ENCODE measurements at places on chromosomes 6 and 20.

DNA sequence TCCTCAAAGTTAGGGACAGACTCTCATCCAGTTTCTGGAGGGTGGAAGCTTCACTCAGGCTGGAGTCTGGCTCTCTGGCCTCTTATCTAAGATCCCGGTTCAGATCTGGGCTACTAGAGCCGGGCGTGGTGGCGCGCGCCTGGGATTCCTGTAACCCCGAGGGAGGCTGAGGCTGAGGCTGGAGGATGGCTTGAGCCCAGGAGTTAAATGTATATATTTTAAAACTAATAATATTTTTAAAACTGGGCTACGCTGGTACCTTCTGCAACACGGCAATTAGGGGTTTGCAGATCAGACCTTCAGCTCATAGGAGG lies 710 bp upstream of the ZNF343 start:
- no peak for DNase-seq

DNA sequence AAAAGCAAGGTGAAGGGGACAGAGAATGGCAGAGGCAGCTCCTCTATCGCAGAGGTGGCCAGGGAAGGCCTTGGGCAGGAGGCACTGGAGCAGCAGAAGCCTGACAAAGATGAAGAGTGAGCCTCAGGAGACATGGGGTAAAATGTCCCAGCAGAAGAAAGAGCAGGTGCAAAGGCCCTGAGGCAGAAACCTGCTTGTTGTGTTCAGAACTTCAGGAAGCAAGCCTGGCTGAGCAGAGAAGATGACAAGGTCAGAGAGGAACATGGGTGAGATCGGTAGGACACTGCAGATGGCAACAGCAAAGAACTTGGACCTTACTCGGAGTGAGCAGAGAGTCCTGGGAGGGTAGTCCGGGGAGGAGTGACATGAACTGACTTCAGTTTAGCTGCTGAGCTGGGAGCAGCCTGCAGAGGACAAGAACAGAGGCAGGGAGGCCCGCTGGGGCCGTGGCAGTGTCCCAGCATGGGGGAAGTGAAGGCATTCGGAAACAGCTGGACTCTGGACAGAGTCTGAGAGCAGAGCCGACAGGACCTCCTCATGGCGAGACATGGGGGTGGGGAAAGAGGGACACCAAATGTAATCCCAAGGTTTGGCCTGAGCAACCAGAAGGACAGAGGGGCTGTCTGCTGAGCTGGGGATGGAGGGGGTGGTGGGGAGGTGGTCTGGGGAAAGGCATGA lies 106.3 kb downstream of the PREX1 start:
- no peak for DNase-seq

DNA sequence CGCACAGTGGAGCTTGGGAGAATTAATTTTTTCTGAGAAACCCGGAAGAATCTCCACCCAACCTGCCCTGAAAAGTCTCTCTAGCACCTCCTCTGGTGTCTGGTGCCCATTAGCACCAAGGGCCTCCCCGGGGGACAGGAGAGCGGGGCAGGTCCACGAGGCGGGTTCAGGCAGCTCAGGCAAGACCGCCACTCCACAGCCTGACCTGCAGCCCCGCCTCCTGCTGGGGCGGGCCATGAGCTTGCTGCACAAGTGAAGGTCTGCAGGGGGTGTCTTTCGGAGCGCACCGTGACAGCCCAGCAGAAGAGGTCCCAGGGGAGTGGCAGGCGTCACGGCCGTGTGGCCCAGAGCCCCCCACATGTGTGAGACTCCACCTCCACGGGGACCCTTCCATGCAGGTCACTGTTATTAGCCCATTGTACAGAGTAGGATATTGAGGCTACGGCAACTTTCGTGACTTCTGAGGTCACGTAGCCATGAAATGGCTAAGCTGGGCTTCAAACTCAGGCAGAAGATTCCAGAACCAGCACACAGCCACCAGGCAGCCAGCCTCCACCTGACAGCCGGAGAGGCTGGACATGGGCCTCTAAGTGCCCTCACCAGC lies 63.9 kb upstream of the SLCO4A1 start:
- no peak for DNase-seq

DNA sequence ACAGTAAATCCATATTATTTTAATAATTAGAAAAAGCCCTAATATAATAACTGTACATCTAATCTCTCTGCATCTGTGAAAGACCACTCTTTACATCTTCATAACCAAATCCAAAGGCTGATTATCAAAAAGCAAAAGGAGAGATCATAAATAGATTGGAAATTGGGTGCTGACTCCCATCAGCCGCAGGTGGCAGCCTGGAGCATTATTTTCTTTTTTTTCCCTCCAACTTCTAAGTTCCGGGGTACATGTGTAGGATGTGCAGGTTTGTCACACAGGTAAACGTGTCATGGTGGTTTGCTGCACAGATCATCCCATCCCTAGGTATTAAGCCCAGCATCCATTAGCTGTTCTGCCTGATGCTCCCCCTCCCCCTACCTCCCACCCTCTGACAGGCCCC lies 30.5 kb downstream of the LRP11 start:
- DNase-seq, result no peak

DNA sequence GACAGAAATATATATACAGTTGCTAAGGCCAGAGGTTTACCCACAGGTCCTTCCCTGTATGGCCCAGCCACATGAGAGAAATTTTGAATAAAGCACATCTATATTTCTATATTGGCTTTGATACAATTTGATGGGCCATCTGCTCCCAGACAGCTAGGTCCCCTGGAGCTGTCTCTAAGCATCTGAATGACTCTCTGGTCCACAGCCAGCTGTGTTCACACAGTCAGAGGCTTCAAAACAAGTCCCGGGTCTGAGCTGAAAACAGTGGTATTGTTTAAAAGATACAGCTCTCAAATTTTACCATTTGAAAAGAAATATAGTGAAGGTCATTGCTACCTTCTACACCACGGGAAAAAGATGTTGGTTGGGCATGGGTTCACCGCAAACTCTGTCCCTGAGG lies 161.1 kb downstream of the SLC35B3 start:
- DNase-seq, result no peak

GRCh38 chr6:126051791-126052190 lies 65.5 kb downstream of the TRMT11 start:
- DNase-seq, result no peak

DNA sequence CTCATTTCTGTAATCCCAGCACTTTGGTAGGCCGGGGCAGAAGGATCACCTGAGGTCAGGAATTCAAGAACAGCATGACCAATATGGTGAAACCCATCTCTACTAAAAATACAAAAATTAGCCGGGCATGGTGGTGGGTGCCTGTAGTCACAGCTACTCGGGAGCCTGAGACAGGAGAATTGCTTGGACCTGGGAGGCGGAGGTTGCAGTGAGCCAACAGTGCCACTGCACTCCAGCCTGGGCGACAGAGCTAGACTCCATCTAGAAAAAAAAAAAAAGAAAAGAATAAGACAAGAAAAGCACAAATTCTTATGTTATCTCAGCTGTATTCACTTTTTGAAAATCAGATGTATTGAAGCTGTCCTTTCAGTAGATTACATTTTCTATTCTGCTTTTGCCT lies 289.4 kb downstream of the GRIK2 start:
- no peak for DNase-seq

- DNase-seq, result no peak
Observed at GRCh38 chr20:20289331-20289730, 78.6 kb upstream of the INSM1 start.

DNA sequence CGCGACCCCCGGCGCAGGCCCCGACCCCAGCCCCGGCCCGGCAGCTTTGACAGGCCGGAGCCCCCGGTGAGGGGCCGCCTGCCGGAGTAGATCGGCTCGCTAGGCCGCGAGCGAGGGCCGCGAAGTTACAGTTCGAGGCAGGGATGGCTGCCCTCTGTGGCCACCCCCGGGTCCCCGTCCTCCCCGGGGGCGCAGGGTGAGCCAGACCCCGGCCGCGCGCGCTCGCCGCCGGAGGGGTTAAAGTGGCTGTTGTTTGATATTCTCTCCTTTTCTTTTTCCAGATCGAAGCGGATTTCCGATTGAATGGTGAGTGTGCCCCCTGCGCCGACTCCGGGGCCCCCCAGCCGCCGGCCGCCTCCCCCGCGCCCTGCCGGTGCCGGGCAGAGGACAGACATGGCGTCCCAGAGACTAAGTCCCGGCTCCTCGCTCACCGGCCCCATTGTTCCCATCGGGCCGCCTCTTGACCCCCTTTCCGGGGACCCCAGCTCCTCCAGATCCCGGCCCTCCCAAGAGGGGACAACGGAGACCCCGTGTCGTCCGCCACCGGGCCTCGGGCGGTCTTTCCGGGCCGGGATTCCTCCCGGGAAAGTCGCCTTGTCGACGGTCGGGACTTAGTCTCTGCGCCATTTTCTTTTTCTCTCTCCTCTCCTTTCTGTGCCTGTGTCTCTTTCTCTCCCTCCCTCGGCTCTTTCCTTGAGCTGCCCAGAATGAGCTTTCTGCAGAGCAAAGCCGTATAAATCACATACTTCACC lies 704 bp downstream of the TOP1 start:
- DNase-seq, result peak; percentile 33

DNA sequence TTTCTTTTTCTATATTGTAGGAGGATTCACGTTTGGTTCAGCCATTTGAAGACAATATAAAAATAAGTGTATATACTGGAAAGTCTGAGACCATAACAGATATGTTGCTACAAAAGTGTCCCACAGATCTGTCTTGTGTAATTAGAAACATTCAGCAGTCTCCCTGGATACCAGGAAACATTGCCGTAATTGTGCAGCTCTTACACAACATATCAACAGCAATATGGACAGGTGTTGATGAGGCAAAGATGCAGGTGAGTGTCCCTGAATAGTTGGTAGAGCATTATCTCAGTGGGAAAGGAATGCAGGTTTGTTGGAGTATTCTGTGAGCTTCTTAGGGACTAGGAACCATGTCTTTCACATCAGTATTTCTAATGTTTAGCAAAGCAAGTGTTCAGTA lies 18.3 kb upstream of the ADGRF4 start:
- no peak for DNase-seq

DNA sequence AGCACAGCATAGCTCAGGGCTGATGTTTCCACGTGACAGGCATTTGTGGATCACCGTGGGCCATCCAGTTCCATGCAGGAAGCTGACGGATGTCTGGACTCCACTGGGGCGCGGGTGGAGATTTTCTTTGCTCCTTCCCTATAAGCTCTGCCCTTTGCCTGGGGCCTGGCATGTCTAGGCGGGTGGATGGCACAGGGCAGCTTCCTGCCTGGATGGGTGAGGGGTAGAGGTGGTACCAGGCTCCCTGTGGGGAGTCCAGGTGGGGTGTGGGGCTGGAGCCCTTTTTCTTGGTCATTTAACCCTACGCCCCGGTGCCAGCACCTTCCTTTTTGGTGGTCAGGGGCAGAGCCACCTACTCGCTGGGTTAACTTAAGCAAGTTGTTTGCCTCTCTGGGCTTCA lies 10.4 kb downstream of the FAM110A start:
- DNase-seq, result no peak

GRCh38 chr6:44787254-44787834 lies 399.8 kb downstream of the CDC5L start:
- DNase-seq, result peak; percentile 9

GRCh38 chr6:56752009-56752408 lies 109.3 kb upstream of the DST start:
- no peak for DNase-seq

GRCh38 chr6:158567152-158567551 lies 7.3 kb downstream of the TMEM181 start:
- DNase-seq, result no peak

GRCh38 chr6:36908747-36909146 lies 23.0 kb downstream of the C6orf89 start:
- DNase-seq, result no peak

- no peak for DNase-seq
Observed at GRCh38 chr6:168102315-168102985, 23.4 kb upstream of the FRMD1 start.

- DNase-seq, result no peak
Observed at GRCh38 chr6:89977808-89978748, 83.8 kb downstream of the GJA10 start.

DNA sequence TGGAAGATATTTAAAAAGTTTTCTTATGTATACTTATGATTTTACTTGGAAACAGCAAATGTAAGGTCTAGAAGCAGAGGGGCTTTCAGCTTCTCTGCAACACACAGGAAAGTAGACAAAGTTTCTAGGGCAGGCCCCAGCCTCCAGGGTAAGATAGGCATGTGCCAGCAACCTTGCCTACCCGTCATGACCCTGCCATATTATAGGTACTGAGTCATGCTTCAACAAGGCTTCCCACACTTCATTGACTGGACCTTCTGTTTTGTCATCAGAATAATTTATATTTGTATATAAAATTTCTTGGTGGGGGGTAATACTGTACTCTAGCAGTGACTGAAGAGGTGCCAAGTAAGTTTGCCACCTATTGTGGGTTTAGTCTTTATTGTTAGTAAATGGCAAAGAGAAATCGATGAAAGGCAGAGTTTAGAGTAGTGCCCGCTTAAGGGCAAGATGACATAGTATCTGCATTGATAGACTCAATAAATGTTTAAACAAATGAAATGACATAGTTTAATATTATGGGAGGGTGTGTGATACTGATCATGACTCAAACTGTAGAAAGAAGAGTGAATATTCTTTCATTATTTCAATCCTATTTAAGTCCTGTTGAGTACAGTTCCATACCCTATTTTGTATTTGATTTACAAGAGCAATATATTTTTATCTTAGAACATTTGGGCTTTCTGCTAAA lies 95.6 kb downstream of the JARID2 start:
- no peak for DNase-seq

DNA sequence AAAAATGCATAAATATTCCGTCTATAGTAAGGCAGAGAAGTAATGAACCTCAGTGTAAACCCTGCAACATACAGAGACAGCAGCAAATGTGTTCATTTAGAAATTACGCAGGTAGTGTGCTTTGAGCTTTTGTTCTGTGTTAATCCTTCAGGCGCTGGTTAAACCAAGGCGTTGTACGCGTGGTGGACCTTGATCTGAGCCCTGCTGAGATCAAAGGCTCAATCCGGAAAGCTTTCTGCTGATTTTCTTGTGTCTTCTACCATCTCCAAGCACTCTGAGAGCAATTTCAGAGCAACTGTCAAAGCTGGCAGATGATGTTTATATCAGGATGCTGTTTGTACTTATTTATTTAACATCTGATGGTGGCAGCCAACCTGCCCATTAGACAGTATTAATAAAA lies 382.8 kb downstream of the CDH26 start:
- DNase-seq, result no peak

GRCh38 chr6:158158748-158159147 lies 9.3 kb downstream of the SERAC1 start:
- DNase-seq, result no peak

GRCh38 chr6:159540883-159541282 lies 152.2 kb downstream of the SOD2 start:
- no peak for DNase-seq

GRCh38 chr6:56798163-56798562 lies 155.5 kb upstream of the DST start:
- DNase-seq, result no peak

DNA sequence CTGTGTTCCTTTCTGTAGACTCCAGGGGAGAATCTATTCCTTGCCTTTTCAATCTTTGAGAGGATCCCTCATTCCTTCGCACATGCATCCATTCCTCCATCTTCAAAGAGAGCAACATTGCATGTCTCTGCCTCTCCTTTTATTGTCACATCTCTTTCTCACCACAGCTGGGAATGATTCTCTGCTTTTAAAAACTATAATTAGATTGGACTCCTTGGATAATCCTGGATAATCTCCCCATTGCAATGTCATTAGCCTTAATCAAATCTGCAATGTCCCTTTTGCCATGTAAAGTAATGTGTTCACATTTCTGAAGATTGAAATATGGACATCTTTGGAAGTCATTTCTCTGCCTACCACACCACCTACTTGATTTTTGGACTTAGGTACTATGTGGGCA lies 750.1 kb downstream of the COL12A1 start:
- no peak for DNase-seq

All from CD4-positive, alpha-beta T cell treated with Interleukin-21 for 1 hour (primary cell).